ENCODE measurements at places on chromosomes 11 and 22.

DNA sequence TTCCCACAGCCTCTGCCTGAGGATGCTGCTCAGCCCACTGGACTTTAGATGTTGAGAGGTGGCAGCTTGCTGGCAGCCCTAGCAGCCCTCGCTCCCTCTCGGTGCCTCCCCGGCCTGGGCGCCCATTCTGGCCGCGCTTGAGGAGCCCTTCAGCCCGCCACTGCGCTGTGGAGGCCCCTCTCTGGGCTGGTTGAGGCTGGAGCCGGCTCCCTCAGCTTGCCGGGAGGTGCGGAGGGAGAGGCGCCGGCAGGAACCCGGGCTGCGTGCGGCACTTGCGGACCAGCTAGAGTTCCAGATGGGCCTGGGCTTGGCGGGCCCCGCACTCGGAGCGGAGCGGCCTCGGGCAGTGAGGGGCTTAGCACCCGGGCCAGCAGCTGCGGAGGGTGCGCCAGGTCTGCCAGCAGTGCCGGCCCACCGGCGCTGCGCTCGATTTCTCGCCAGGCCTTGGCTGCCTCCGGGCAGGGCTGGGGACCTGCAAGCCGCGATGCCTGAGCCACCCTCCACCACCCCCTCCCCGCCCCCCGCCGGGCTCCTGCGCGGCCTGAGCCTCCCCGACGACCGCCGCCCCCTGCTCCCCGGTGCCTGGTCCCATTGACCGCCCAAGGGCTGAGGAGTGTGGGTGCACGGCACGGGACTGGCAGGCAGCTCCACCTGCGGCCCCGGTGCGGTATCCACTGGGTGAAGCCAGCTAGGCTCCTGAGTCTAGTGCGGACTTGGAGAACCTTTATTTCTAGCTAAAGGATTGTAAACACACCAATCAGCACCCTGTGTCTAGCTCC, 446.2 kb downstream of the INSC start:
- DNase-seq = no peak

- no peak for DNase-seq
These were observed 71.2 kb downstream of the HSD17B12 start for GRCh38 chr11:43751726-43752125.

GRCh38 chr11:124313131-124313530, 618 bp downstream of the OR8D1 start:
- no peak for DNase-seq

DNA sequence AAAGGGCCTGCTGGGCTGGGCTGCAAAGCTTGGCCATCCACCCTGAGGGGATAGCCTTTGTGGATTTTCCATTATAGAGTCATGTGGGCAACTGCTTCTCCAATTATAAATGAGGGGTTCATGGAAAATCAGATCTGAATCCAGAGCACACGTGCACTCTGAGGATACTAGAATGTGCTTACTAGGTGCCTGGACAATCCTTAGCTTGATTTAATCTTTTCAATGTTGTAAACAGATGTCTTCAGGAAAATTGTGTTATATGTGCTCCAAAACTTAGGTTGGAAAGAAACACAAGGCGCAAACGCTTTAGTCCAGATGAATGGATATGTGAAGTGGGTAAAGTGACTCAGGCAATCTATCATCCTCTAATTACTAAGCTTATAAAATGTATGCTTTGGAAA, 92.0 kb downstream of the SLC17A6 start:
- DNase-seq = no peak

GRCh38 chr11:134533511-134533910, 121.5 kb upstream of the B3GAT1 start:
- no peak for DNase-seq

- DNase-seq = no peak
These were observed 95.4 kb upstream of the PITPNB start for GRCh38 chr22:28014211-28015045.

DNA sequence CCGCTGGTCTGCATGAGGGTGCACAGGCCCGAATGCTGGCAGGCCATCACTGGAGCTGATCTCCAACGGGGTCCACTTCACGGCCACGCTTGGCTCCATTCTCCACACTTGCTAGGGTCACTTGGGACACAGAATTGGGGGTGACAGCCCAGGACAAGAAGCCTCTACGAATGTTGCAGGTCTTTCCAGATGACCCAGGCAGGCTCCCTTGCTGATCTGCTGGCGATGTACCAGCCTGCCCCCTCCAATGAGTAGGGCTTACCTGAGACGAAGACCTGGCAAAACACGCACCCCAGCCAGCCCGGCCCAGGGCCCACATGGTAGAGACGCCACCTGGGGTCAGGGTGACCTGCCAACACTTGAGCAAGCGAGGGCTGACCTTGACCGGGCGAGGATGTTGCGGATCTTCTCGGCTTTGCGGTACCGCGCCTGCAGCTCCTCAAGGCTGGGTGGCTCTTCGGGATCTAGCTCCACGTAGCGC, 44.9 kb downstream of the C11orf58 start:
- DNase-seq = no peak

DNA sequence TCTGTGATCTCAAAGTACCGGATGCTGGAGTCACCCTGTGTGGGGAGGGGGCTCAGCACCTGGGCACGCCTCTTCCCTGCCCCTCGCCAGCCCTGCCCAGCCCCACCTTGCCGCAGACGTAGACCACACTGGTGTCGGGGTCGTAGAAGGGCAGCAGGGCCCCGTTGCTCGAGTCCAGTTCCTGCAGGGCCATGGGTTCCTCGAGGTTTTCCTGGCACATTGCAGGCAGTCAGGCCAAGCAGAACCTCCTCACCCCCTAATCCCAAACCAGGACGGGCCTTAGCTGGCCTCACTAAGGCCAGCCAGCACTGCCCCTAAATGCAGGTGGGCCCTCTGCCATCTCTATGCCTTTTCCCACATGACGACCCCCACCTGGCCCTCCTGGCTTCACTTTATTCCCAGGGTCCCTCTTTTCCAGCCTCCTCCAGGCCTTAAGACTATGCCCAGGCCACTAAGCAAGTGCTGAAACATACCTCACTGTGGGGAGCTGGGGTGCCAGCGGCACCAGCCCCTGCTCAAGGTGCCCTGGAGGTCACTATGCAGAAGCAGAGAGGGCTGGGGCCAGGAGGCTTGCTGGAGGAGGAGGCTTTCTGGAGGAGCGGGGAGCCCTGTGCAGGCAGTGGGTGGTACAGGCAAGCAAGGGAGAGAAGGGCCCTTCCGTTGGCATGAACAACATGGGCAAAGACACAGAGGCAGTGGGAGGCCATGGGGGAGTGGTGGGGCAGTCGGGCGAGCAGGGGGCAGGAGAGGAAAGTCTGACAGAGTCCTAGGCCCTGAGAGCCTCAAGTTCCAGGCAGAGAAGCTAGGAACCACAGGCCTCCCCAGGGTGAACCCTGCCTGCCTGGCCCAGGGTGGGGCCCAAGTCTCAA, 2.8 kb downstream of the CORO1B start:
- no peak for DNase-seq

DNA sequence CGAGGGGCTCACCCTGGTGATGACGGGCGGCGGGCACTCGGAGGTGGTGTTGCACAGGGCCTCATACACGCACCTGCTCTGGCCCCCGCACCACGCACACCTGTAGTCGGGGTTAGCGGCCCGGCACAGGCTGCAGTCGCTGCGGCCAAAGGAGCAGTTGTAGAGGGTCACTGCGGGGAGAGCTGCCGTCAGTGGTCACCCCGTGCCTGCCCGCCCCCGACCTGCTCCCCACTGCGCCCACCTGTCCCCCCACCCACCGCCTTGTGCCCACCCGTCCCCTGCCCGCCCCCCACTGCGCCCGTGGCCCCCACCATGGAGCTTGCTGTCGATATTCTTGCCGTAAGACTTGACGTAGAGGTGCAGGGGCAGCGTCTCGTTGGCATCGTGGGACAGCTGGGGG, 13.6 kb upstream of the MAPK11 start:
- no peak for DNase-seq

DNA sequence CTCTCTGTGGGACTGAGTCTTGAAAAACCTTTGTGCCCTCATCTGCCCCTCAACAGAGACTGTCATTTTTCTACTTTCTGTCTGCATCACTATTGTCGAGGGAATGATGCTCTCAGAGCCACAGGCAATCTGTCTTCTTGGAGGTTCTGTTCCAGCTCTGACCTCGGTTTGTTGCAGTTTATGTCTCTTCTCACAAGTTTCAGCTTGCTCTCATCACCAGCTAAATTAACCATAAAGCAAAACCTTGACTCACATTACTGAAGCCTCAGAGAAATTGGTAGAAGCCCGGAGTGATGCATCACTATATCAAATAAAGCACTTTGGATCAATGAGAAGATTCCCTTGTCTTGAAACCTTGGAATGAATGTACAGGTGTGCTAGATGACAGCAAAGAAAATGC, 60.6 kb upstream of the BLID start:
- no peak for DNase-seq

- DNase-seq = no peak
These were observed 129.7 kb downstream of the SPATA19 start for GRCh38 chr11:133715602-133716001.

DNA sequence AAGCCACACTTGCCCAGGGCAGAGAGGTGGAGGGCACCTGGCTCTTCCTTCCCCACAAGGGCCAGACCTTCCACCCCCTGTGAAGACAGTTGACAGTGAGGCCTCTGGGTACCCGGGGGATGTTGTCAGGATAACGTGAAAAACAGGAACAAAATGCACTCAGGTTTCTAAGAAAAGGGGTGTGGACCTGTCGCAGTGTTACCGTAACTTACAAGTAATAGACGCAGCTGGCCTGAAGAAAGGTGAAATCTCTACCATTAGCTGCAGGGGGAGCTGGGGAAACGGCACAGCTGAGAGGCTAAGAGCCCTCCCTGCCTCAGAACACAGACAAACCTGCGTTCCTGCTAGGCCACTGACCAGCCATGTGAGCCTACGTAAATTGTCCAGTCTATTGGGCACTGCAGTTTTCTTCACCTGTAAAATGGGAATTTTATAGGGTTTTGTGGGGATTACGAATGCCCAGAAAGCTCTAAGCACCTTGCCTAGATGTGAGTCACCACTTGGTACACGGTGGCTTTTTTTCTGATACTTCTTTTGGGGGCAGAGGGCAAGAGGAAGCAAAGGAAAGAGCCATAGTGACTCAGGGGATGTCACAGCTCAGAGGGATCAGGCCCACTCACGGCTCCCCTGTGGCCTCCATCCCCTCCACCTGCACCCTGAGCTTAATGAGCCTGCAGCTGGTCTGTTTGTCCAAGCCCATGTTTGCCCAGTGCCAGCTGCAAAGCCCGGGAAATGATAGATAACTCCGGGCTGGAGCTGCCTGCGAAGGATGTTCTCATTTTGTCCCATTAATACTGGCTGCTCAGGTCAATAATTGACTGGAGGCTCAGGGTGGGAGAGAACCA, 18.4 kb upstream of the CABP7 start:
- no peak for DNase-seq

DNA sequence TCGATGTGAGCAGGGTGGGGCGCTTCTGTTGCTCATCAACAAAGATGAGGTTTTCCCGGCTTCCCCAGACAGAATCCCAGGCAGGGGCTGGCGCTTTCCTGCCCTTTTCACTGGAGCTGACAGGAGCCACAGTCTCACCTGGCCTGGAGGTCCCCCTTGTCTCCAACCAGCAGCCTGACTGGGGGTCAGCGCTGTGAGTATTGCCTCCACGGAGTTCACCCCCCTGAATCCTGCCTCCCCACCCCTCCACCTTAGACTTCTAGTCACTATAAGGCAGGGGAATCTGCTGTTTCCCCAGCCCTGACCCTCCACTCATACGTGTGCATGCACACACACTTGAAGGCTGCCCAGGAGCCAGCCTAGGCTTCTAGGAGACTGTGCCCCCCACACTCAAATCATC, 58.8 kb upstream of the LYVE1 start:
- no peak for DNase-seq

DNA sequence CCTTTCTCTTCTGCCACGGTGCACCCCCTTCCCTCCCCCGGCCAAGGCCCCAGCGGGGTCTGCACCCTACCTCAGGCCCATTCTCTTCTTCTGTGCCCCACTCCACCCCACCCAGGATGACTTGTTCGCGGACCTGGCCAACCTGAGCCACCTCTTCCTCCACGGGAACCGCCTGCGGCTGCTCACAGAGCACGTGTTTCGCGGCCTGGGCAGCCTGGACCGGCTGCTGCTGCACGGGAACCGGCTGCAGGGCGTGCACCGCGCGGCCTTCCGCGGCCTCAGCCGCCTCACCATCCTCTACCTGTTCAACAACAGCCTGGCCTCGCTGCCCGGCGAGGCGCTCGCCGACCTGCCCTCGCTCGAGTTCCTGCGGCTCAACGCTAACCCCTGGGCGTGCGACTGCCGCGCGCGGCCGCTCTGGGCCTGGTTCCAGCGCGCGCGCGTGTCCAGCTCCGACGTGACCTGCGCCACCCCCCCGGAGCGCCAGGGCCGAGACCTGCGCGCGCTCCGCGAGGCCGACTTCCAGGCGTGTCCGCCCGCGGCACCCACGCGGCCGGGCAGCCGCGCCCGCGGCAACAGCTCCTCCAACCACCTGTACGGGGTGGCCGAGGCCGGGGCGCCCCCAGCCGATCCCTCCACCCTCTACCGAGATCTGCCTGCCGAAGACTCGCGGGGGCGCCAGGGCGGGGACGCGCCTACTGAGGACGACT, 15.9 kb downstream of the RTN4RL2 start:
- DNase-seq = peak; percentile 72

DNA sequence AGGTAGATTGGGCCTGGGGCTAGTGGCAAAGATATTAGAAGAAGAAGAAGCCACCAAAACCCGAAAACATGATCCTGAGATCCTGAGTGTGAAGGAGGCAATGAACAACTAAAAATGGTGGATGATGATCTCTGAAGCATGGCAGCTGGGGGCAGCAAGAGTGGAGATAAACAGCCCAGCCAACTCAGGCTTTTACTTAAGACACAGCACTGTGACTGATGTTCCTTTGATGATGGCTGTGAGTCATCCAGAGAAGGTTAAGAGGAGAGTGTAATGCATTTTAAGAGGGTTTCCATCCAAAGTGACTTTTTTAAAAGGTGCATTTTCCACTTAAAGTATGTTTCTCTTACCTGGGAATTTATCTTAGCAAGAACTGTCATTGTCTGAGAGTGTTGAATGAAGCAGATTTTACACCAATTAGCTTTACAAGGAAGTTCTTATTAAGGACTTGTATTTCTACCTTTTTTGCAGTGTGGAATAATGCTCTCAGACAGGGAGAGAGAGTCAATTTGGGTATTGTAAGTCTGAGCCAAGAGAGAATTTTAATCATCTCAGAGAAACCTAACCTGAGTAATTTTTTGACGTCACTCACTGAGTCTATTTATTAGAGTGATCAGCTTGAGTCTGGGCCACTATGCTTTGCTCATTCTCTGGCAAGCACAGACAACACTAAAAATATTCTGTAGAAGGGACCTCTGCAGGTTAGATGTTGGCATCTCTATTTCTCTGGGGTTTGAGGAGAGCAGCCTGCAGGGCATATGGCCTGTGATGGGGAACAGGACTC, 14.1 kb upstream of the CALCB start:
- DNase-seq = no peak

DNA sequence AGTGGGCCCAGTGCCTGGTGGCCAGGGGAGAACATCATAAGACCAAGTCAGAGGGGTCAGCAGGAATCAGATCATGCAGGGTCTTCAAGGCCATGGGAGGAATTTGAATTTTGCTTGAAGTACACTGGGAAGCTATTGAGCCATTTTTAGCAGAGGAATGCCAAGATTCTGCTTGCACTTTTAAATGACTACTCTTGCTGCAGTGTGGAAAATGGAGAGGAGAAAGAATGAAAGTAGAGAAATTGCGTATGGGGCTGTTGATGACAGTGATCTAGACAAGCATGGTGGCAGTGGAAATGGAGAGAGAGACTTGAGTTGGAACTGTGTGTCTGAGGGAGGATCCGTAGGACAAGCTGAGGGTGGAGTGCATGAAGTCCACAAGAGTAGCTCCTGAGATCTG, 128.1 kb downstream of the WNT7B start:
- DNase-seq = no peak
